Tibial artery (tissue), 4 donors: ENCODE measurements at places on chromosomes 11 and 22.

- DNase-seq: no peak
Observed at GRCh38 chr11:109085708-109086373, 336.1 kb upstream of the C11orf87 start.

DNA sequence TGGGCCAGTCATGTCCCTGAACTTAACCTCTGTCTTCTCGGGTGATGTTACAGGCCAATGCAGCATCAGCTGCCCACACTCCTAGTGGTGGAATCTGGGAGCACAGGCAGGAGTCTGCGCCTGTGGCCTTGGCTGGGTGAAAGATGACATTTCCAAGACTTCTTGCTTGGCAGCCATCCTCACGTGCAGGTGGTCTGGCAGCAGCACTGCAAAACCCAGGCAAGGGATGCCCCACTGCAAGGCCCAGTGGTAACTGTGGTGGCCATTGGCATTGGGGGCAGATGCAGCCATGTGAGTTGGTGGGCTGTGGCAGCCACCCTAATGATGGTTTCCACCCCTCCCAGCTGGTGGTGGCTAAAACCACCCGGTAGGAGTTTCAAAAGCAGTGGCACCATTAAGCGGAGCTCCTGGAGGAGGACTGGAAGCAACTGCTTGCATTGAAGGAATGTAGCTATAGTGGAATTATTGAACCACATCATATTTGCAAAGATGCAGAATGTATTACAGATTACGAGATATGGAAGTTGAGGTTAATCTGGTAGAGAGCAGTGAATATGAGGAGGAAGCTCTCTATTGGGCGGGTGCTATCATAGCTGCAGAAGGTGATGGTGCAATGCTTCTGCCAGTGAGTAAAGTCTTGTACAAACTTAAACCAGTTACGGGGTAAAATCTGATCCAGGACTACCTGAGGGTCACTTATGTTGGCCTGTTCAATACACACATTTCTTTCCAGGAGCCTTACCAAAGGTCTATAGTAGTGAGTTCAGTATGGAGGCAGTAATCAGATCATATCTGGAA lies 120.7 kb upstream of the TOP3B start:
- DNase-seq: no peak

GRCh38 chr22:20242393-20243175 lies 25.5 kb downstream of the RTN4R start:
- no peak for DNase-seq

DNA sequence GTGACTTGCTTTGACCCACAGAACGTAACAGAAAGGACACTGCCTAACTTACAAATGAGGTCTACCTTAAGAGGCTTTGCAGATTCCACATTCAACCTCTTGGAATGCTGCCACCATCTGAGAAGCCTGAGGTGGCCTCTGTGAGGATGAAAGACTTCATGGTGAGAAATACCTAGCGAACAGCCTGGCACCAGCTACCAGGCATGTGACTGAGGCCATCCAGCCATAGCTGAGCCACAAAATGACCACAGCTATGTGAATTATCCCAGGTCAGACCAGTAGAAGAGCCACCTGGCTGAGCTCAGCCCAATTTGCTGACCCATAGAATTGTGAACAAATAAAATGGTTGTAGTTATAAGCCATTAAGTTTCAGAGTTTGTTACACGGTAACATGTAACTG lies 37.5 kb downstream of the PPARA start:
- DNase-seq: no peak

- DNase-seq: no peak
Observed at GRCh38 chr22:35440129-35440528, 40.2 kb downstream of the MCM5 start.

DNA sequence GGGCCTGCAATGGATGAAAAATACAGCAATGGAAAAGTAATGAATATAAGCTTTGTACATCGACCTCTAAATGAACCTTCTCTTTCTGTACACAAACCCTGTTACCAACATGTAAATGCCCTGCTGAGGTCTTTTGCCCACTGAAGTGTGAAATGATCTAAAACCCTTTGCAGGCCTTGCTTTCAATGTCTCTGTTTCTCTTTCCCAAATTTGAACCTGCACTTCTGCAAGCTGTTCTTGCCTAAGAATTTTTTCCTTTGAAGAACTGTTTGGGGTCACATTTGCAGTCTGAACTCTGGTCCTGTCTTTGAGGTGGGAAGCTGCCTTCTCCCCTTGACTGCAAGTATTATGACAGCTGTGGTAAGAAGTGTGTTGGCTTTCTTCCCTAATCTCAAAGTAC lies 1237.1 kb downstream of the FAM181B start:
- no peak for DNase-seq

- DNase-seq: no peak
Observed at GRCh38 chr11:127895776-127896175, 691.6 kb downstream of the ETS1 start.

DNA sequence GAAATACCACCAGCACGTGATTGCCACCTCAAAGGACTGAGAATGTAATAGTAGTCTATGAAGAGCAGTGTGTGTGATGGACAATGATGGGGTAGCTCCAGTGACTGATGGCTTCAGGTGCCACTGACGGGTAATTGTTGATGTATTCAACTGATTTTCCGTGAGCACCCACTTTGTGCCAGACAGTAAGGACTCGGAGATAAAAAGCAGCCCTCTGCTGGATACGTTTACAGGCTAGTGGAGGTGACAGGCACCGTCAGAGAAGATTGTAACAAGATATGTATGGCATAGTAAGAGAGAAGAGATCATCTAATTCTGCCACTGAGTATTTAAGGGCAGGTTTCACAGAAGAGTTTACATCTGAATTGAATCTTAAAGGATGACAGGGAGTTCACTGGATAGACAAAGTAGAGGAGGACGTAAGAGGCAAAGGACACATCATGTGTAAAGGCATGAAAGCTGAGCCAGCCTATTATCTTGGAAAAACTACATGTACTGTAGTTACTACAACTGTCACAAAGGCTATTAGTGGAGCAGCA lies 1.1 kb upstream of the ENTHD1 start:
- no peak for DNase-seq

DNA sequence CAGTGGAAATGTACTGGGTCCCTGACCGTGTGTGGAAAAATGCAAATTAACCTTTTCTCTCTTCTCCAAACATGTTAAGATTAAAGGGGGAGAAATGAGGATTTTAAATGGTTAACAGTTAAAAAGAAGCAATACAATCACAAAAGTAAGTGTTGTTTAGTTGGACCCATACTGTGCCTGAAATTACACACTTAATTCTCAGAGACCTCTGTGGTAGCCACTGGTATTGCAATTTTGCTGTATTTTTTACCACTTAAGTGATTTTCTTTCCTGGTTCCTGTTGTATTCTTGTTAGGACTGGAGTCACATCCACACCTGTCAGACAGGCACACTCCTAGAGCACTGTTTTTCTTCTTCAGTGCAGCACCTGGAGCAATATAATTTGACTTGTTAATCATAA lies 179.6 kb upstream of the PDGFD start:
- no peak for DNase-seq

DNA sequence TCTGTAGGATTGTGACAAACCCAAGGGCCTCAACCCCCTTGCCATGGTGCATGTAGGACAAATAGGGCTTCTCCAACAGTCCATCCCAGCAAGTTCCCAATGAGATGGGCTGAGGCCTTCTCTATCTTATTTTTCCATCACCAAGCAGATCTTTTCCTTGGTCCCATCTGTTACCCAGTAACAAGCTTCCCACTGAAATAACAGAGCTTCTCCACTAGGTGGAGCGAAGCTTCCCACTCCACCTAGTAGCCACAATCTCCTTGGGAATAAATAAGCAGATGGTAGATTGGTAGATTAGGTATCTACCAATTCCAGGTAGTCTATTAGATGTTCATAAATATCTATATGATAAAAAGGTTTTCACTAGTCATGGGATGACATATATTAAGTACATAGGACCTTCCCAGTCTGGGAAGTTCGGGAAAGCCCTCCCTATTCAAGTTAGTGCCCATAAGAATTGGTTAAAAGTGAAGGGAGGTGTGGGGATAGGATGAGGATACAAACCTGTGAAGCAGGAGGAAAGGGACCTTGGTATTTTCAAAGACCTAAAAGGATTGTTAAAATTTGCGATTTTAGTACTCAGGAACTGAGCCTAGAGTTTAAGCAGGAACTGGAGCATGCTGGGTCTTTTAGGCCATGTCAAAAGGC lies 5.9 kb upstream of the OR52L1 start:
- DNase-seq: no peak
